Stimulated activated CD4-positive, alpha-beta T cell treated with anti-CD3 and anti-CD28 coated beads, Interleukin-1b, Interleukin-23, amount 100 ng/mL, for 1 hour (primary cell): ENCODE measurements at places on chromosomes 6 and 20.

DNA sequence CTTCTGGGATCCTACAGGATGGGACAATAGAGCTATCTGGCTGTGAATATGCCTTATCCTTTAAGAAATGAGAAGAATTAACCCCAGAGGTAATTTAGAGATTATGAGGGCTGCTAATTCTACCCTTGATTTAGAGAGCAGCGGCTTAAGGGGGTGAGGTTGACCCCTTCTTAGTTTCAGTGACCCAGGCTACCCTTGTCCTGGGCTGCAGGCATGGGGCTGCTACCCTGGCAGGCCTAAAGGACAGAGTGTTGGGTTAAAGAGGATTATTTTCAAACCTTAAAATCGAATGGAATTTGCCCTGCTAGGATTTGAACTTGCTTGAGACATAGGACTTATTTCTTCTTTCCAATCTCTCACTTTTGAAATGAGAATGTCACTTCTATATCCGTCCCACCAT is 1343.4 kb downstream of the HACE1 start:
- no peak for DNase-seq

GRCh38 chr20:56574531-56575142 is 41.6 kb downstream of the FAM209B start:
- no peak for DNase-seq

- DNase-seq = no peak
Observed at GRCh38 chr6:147709396-147710272, 201.1 kb downstream of the SAMD5 start.

- no peak for DNase-seq
Observed at GRCh38 chr20:36823121-36823520, 49.6 kb upstream of the DSN1 start.

- no peak for DNase-seq
Observed at GRCh38 chr20:24701668-24702067, 232.2 kb downstream of the SYNDIG1 start.

- DNase-seq = no peak
Observed at GRCh38 chr6:153959276-153959675, 79.8 kb upstream of the OPRM1 start.

DNA sequence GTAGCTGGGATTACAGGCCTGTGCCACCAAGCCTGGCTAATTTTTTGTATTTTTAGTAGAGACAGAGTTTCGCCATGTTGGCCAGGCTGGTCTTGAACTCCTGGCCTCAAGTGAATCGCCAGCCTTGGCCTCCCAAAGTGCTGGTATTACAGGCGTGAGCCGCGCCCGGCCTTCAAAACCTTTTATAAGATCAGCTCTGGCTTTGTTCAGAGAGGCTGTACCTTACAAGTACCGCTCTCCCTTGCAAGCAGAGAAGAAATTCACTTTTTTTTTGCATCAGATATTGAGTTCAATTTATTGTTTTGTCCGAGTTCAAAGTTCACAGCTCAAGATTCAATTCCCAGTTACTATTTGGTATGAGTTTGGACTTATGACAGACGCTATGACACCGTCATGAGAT is 1.9 kb upstream of the DNAAF9 start:
- no peak for DNase-seq

GRCh38 chr6:121800047-121800446 is 364.6 kb downstream of the GJA1 start:
- no peak for DNase-seq

- DNase-seq = no peak
Observed at GRCh38 chr6:98828211-98828788, 6.1 kb upstream of the POU3F2 start.

- no peak for DNase-seq
Observed at GRCh38 chr20:17014756-17015366, 212.0 kb upstream of the PCSK2 start.

DNA sequence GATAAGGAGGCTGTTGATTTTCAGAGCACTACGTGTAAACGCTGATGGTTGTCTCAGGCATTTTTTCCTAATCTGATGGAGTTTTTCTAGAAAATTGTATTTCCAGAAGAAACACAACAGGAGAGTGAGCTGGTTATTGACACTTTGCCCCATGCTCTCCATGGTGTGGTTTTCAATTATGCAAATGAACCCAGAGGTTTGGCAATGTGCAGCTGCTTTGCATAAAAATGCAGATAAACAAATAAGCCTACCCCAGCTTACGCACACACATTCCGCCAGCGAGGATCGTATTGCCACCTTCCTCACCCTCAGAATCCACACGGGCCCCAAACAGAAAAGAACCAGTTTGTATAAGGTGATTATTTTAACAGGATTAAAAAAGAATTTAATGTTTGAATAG is 45.1 kb upstream of the FRMD1 start:
- DNase-seq = no peak

- no peak for DNase-seq
Observed at GRCh38 chr20:53872561-53873229, 197.7 kb downstream of the BCAS1 start.

- no peak for DNase-seq
Observed at GRCh38 chr6:109056661-109057060, 38.0 kb downstream of the SESN1 start.

- no peak for DNase-seq
Observed at GRCh38 chr6:124223611-124224345, 420.1 kb downstream of the NKAIN2 start.

GRCh38 chr20:41342474-41343464 is 2.1 kb downstream of the LPIN3 start:
- DNase-seq = no peak

DNA sequence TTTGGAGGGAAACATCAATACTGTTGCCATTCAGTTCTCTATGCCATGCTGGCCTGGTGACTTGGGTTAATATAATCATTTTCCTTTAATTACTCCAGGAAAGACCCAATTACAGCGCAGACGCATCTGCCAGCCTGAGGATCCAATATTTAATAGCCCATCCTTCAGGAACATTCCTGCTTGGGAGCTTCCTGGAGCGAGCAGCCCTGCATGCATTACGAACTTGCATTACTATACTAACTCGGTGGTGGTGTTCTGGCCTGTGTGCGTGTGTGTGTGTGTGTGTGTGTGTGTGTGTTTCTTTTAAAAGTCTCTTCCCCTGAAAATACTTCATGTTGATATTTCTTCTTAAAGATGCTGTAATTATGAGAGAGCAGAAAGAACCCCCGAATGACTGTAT is 26.5 kb downstream of the PMEPA1 start:
- no peak for DNase-seq

GRCh38 chr6:41519305-41519744 is 26.9 kb upstream of the FOXP4 start:
- DNase-seq = no peak

DNA sequence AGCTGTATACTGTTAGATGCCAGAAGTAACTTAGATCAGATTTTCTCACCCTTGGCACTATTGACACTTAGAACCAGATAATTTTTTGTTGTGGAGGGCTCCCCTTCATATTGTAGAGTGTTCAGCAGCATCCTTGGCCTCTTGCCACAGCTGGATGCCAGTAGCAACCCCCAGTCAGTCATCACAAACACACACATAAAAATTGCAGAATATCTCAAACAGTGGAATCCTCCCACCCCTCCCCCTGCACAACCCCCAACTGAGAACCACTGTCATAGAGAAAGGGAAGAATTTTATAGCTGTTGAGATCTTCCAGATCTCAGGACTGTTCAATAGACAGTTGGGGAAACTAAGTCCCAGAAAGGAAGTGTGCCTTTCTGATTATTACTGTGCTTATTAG is 81.2 kb upstream of the VSTM2L start:
- DNase-seq = no peak
